ENCODE measurements at places on chromosomes 4 and X.

GRCh38 chr4:112766422-112766821 lies 129.5 kb downstream of the LARP7 start:
- DNase-seq, result peak; percentile 5

- DNase-seq, result no peak
Observed at GRCh38 chrX:108361316-108361715, 76.9 kb downstream of the COL4A6 start.

DNA sequence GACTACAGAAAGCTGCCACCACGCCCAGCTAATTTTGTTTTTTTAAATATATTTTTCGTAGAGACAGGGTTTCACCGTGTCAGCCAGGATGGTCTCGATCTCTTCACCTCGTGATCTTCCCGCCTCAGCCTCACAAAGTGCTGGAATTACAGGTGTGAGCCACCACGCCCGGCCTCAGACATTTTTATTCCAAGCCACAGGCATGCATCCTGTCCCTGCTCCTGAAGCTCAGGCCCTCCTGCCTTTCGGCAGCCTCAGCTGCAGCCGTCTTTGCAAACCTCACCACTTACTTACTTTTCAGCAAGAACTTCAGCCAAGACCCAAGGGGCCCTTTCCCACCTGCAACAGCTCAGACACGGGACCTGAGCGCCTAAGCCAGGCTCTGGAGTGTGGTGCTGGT lies 26.0 kb downstream of the FAM53A start:
- no peak for DNase-seq

DNA sequence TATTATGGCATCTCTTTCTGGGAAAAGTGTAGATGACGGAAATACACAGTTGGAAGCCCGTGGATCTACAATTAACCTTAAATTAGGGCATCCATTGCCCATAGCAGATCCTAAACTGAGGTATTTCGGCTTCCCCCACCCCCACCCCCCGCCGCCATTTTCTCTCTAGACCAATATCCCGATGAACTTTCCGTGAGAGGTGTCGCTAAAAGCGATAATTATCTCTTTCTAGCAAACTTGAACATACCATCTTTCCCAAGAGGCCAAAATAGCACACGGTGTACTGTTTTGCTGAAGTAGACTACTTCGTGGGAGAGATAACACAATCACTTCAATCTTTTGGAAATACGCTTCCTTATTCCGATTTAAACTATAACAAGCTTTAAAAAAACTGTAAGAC lies 554 bp downstream of the KLHL15 start:
- DNase-seq, result no peak

GRCh38 chr4:67635331-67635730 lies 65.6 kb downstream of the UBA6 start:
- DNase-seq, result no peak

GRCh38 chr4:74433043-74433442 lies 11.9 kb upstream of the AREG start:
- DNase-seq, result no peak

DNA sequence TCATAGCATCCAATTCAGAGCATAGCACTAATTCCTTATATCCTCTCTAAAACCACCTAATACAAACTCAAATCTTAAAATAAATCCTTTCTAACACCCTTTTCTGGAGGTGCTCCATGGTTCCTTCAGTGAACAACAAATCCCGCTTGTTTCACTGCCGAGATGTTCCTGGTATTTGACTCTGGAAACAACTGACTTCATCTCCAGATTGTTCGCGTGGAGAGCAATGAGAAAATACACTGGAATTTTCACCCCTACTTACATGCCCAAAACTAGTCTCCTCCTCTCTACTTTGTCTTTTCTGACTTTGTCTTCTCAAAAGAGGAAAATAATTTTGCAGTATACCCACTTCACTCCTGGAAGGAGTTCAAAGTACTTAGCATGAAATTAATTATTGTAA lies 129.0 kb downstream of the PLS3 start:
- DNase-seq, result no peak

DNA sequence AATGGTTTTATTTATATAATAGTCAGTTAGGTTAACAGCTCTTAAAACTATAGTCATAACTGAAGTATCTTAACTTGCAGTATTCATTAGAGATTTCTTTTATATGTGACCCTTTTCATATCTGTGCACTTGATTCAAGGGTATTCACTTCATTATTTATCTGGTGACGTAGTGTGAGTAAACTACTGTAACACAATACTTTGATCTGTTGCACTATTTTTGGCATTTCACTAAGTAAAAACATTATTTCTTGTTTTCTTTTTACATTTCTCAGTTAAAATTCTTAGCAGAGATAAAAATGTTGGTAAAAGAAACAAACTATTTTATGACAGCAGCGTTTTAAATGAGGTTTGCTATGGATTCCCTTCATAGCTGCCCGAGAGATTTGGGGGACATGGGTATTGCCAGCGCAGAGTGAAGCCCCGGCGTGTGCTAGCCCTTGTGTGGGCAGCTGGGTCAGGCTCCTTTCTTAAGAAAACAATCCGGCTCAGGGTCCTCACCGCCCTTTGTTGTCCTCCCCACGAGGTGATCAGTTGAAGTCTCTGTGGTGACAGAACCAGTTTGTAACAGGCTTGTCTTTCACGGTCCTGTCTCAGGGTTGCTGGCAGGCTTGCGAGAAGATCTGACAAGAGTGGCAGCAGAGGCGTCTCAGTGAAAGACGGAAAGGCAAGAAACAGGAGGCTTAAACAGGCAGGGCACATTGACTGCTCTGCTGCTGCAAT lies 293.4 kb downstream of the BMPR1B start:
- no peak for DNase-seq

DNA sequence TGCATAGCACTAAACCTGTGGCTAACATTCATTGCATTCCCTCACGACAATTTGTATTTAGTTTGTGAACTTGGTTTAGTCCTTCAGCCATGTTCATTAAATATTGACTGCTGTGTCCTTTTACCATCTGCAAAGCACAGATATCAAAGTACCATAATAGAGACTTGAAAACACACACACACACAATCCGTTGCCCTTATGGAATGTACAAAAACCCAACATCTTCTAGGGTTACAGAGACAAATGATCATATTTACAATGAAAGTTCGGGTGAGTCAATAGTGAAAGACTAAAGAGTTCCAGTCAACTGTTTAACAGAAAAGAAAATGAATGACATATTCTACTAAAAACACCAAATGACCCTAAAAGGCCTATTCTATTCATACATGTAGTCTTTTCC lies 50.8 kb upstream of the TXK start:
- DNase-seq, result no peak

- DNase-seq, result no peak
Observed at GRCh38 chr4:3830774-3831528, 64.8 kb downstream of the ADRA2C start.

- DNase-seq, result peak; percentile 40
Observed at GRCh38 chr4:82618103-82618720, 56.4 kb upstream of the TMEM150C start.

DNA sequence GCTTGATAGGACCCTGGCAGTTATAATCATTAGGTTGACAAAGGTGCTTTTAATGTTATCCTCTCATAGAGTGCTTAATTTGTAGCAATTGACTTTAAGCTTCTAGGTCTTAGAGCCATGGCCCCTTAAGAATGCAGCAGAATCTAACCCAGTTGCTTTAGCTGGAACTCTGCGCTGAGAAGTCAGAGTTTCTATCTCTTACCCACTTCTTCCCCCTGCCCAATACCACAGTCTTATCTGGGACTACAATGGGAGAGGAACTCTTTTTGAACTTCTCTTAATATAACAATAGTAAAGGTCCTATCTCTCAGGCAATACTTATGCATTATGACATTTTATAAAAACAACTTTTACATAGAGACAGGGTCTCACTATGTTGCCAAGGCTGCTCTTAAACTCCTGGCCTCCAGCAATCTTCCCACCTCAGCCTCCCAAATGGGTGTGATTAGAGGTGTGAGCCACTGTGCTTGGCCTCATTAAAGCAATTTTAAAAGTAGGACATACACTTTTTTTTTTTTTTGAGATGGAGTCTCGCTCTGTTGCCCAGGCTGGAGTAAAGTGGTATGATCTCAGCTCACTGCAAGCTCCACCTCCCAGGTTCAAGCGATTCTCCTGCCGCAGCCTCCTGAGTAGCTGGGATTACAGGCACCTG lies 1.8 kb downstream of the TLR10 start:
- no peak for DNase-seq

DNA sequence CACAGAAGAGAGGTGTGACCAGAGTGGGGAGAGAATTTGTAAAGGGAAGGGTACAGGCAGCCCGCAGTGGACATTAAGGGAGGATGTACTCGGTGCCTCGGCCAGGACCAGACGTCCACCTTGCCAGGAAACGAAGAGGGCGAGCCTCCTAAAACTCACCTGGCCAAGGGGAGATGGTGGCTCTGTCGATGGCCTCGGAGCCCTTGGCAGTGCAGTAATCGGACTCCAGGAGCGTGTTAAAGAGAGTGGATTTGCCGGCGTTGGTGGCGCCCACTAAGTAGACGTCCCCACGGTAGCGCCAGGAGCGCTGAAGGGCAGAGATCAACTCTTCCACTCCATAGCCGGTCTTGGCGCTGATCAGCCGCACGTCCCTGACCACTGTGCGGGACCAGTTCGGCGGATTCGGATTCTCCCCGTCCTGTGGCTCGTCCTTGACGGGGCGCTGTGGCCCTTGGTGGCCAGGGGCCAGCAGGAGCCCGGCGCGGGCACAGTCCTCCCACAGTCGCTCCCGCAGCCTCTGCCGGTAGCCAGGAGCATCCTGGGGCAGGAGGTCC lies 1.0 kb downstream of the NOA1 start:
- no peak for DNase-seq

DNA sequence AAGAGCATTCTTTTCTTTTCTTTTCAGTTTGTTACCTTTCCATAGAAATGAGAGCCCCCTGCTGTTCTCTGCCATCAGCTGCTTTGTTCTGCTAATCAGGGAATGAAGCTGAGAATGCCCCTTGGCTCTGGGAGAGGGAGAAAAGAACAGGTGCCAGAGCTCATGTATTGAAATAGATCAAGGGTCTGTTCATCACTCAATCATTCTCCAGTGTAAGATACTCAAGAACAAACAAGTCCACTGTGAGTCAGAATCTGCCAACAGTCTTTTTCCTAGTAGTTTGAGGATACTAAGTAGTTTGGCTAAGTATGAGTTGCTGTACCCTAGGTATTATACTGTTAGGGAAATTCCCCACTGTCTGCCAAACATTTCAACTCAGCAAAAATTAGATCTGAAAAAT lies 144.3 kb downstream of the RTL3 start:
- no peak for DNase-seq

GRCh38 chrX:2690856-2691542 lies at the start of gene CD99:
TSS of gene CD99 (plus strand) at chrX:2691295. CDS start at chrX:2691361, 66 bp downstream.
- peak; percentile 75 for DNase-seq

DNA sequence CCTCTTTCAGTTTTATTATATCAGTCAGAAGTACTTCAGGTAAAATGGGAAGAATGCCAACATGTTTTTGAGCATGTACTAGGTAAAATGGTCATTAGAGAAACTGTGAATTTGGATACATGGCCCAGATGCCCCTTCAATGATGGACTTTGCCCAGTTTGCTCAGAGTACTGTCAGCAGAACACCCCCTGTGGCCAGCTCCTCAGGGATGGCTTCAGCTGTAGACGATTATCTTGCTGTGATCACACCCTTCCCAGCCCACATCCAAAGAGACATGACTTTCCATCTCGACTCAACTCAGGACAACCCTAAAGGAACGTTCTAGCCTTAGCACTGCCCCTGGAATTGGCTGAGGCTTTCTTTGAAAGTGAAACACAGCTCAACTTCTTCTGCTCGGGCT lies 439.1 kb downstream of the PACRGL start:
- DNase-seq, result no peak

- DNase-seq, result no peak
Observed at GRCh38 chr4:184856277-184856609, 30.5 kb upstream of the ACSL1 start.

GRCh38 chr4:521636-522330 lies 22.8 kb downstream of the PIGG start:
- no peak for DNase-seq

- no peak for DNase-seq
Observed at GRCh38 chr4:144851948-144852347, 206.0 kb downstream of the HHIP start.

- DNase-seq, result no peak
Observed at GRCh38 chrX:8453611-8454010, 11.0 kb upstream of the VCX3B start.

GRCh38 chr4:3440979-3441500 lies 728 bp upstream of the HGFAC start:
- DNase-seq, result no peak

DNA sequence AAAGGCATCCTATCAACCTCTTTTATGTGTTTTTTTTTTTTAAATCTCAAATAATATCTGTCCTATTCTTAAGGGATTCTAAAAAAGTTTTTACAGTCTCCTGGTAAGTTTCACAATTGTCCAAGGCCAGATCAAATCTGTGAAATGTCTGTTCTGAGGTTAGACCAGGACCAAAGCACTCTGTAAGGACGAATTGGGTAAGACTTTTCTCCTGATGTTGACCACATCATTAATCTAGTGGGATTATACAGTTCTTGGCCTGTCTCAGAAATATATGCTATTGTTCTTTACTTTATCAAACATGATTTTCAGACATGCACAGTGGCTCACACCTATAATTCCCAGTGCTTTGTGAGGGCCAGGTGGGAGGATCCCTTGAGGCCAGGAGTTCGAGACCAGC lies 45.8 kb upstream of the TMEM131L start:
- no peak for DNase-seq

- no peak for DNase-seq
Observed at GRCh38 chr4:151114986-151115385, 15.6 kb downstream of the RPS3A start.

GRCh38 chrX:26580021-26580420 lies 364.1 kb downstream of the MAGEB5 start:
- DNase-seq, result peak; percentile 42

GRCh38 chr4:4618847-4619246 lies 77.0 kb upstream of the STX18 start:
- DNase-seq, result no peak

DNA sequence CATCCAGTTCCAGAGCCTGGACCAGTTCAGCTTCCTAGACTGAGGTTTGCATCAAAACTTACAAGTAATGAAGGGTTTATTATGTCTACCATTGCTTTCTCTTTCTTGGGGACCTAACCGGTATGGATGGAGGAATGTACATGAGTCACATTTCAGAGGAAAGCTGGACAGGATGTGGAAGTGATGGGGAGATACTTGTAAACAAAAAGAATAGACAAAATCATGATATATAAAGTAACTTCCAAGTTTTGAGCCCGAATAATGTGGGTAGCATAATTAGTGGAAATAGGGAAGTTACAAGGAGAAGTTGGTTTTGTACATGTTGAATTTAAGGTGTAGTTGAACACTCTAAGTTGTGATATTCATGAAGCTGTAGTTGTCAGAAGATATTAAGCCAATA lies 15.0 kb downstream of the FNIP2 start:
- no peak for DNase-seq

DNA sequence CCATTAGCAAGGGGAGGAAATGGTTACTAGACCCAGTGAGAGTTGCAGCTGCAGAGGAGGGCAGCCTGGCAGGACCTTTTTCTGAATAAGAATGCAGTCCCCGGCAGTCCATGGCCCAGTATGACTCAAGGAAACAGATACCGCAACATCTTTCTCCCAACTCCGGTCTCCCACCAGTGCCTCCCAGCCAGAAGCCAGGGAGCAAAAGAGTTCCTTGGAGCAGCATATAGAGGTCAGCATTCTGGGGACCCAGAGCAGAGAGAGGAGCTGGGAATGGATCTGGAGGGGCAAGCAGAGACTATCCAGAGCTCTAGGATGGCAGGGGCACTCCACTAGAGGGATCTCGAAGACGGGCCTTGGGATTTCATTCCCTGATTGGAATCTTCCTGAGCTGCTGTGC lies 339.2 kb upstream of the AADAT start:
- DNase-seq, result no peak

GRCh38 chrX:19678941-19679340 lies 163.6 kb upstream of the MAP3K15 start:
- DNase-seq, result no peak

- no peak for DNase-seq
Observed at GRCh38 chr4:95212692-95213091, 336.1 kb downstream of the UNC5C start.
